Airway epithelial cell (primary cell): ENCODE measurements at places on chromosomes 6 and 20. TPM values are rescaled to one million over a fixed set of nuclear protein-coding genes. Genes with fewer than 3 reads are reported as not detected.

The COL9A1 gene
- total RNA-seq: not detected in 2 replicates

The TRIM15 gene
- not detected in 2 replicates for total RNA-seq

The LRFN2 gene
- not detected in 2 replicates for total RNA-seq

The OR2B6 gene
- not detected in 2 replicates for total RNA-seq

The PKIB gene
- total RNA-seq: 4.1 and 4.9 TPM in 2 replicates

The TAAR8 gene
- total RNA-seq: not detected in 2 replicates

The TSHZ2 gene
- 1.2 and 1.6 TPM in 2 replicates for total RNA-seq

The ARG1 gene
- not detected in 2 replicates for total RNA-seq

The SNX21 gene
- 23.2 and 37.3 TPM in 2 replicates for total RNA-seq

The THBS2 gene
- total RNA-seq: 3.3 and 3.9 TPM in 2 replicates

The LZTS3 gene
- 4.3 and 4.8 TPM in 2 replicates for total RNA-seq

The OPRM1 gene
- 0.42 TPM in 1 of 2 replicates, not detected in the other for total RNA-seq

The AHCY gene
- total RNA-seq: 255 and 273 TPM in 2 replicates

The BEND6 gene
- total RNA-seq: 0.23 and 0.28 TPM in 2 replicates

The HLA-DPB1 gene
- 0.93 TPM in 1 of 2 replicates, not detected in the other for total RNA-seq

The KIAA1755 gene
- total RNA-seq: not detected in 2 replicates

The MDN1 gene
- 10.8 and 12.4 TPM in 2 replicates for total RNA-seq

The NKAIN4 gene
- total RNA-seq: 0.46 TPM in 1 of 2 replicates, not detected in the other

The TSBP1 gene
- total RNA-seq: not detected in 2 replicates

The CTCFL gene
- not detected in 2 replicates for total RNA-seq
